NCI-H526 treated with DMSO at 0.1 percent for 48 hours (cell line): ENCODE measurements at places on chromosomes 11 and 22.

DNA sequence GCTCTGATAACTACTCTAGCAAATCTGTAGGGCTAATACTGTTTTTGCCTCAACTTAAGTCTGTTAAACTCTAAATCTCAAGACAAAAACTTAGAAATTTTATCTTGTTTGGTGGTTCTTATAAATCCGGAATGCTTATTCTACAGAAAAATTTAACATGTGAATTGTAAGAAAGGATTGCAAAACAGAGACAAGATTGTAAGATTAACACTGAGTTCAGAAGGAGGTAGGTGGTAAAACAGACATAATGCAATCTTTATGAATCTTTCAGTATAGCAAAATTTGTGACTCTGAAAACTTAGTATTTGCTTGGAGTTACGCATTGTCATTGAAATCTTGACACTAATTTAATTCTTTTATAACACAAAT, 263.9 kb downstream of the SBF2 start:
- DNase-seq = no peak

GRCh38 chr22:45977003-45977411, at the start of gene WNT7B:
Gene WNT7B (minus strand): TSS chr22:45977162. CDS start chr22:45976754, 408 bp downstream.
- DNase-seq = peak; percentile 66

GRCh38 chr22:22404598-22405284, 103.8 kb downstream of the ZNF280B start:
- DNase-seq = no peak

DNA sequence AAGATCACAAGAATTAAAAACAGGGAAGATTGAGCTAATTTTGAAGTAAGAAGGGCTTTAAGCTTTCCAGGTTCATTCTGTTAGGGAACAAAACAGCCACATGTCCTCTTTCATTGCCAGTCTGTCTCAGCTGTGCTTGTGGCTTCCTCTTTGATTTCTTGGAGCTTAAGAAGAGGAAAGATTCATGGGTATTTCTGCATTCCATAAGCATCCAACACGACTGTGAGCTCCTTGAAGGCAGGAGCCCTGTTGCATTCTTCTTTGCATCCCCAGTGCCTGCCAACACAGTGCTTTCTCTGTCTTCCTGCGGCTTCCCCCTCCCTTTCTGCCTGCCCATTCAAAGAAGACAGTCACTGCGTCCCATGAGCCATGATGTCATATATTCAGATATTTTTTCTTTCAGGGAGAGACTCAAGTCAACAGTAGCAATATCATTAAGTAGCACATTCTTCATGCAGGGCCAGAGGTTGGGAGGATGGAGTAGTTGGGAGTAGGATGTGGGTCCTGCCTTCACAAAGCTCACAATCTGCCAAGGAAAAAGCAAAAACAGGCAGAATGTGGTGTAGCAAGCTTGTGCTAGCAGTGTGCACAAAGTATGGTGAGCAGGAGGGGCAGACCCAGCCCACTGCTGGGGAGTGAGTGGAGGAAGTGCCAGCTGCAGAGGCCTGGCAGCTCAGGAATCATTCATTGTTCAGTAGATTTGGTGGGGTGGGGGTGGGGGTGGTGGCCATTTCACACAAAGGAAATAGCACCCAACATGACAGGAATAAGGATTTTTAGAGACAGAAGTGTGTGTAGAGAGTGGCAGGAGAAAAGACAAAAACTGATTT, 162.1 kb upstream of the RASSF10 start:
- DNase-seq = no peak

DNA sequence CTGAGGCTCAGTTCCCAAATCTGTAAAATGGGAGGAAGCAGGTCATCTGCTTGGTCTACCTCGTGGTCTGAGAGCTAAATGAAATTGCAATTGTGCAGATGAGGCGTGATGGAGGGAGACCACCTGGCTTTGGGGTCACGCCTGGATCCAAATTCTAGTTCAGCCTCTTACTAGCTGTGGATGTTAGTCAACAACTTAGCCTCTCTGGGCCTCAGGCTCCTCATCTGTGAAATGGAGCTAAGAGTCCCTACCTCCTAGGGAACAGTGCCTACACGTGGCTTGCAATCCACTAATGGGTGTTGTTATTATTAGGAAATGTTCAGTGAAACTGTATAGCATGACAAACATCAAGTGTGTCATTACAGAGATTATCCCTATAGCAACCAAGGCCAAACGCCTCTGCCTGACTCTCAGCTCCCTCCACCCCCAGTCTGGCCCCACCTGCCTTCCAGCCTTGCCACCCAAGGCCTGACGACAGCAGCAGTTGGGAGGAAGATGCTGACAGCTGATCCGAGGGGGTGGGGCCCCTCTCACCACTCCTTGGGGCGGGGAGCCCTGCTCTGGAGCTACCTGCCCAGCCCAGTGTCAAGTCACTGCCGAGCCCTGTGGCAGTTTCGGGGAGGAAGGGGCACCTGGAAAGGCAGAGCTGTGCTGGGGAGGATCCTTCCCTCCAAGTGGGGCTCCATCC, 1.7 kb upstream of the RHOD start:
- DNase-seq = peak; percentile 39

- DNase-seq = no peak
Observed at GRCh38 chr22:31747441-31747840, 2.5 kb downstream of the PRR14L start.
